Stimulated activated CD4-positive, alpha-beta T cell treated with anti-CD3 and anti-CD28 coated beads, Interleukin-2, amount 100 ng/mL, for 4 hours (primary cell): ENCODE measurements at places on chromosomes 16 and 17.

DNA sequence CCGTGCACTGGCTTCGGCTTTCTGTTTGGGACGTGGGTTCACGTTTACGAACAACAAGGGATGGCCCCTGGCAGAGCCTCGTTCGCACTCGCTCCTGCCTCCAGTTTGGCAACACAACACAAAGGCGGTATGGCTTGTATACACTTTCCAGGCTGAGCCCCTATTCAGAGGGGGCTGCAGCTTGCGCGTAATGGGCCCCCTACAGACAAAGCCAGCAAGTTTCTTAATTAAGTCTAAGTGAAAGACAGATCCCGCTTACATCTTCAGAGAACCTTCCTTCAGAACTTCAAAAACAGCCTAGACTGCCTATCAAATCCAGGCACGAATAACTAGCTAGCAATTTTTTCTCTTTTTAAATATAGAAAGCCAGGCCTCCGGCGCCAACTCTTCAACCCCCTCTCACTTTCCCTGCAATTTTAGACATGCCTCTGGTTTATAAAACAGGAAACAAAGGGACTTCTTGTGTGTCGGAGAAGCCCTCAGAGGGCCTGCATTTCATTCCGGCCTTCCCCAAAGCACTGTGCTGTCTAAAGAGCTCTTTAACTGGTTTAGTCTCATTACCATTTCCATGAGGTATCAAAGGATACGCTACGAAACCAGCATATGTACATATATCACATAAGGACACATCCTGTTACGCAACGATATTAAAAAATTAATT is 244.9 kb downstream of the STX8 start:
- DNase-seq: no peak

DNA sequence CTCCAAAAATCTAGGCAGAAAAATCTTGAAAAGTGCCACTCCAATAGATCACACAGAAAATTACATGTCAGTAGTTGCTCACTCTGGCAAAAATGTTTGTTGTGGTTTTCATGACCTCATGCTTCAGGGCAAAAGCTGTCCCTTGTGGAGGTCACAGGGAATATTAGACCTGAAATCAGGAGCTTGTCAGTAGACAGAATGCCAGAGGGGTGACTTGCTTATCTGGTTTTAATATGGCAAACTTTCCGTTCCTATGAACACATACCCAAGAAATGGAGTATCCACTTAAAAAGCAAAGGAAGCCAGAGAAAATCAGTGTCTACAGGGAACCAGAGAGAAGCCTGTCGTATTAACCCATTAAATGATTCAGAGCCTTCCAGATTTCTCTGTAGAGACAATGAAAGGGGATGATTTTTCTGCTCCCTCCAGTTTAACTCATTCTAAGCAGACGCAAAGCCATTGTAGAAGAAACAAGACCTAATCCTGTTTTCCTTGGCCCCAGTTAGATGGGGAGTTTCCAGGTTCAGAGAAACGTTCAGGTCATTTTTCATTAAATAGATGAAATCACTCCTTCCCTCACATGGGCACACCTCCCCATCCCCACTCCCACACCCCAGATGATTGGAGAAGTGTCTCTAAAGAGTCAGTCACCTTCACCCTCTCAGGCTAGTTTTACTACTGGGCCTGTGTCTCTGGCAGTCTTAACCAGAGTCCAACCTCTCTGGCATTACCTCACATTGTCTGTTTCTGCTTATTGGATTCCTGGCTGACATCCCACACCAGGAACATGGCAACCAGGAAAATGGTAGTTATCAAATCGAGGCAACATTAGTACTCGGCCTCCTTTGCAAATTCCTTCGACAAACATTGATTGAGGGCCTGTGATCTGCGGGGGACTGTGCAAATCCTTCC is 6.0 kb downstream of the SOX9 start:
- no peak for DNase-seq

DNA sequence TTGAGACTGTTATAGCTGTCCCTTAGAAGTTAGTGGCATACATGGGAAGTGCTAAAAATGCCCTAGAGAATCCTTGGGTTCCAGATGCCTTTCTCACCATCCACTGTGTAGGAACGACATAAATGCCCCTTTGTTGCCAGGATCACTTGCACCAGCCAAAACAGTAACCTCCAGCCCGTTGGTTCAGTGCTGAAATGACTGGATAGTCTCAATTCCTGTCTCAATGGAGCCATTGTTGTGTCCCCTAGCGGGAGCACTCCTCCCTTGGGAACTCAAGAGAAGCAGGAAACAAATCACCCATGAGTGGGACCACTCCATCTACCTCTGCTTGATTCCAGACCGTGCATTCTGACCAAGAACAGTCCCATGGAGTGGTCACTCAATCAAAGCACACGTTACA is 23.1 kb downstream of the MPHOSPH6 start:
- no peak for DNase-seq

DNA sequence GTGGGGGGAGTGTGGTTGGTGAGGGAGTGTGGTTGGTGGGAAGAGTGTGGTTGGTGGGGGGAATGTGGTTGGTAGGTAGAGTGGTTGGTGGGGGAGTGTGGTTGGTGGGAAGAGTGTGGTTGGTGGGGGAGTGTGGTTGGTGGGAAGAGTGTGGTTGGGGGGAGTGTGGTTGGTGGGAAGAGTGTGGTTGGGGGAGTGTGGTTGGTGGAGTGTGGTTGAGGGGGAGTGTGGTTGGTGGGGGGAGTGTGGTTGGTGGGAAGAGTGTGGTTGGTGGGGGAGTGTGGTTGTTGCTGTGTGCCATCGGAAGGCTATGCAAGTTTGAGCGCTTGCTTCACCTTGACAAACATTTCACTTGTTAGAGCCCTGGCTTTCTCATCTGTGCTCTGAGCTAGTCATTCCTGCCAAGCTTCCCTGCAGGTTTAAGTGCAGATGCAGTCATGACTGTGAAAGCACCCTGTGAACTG is 20.1 kb downstream of the MINK1 start:
- DNase-seq: no peak

GRCh38 chr17:29982991-29983653 is 41.7 kb downstream of the EFCAB5 start:
- DNase-seq: no peak
